ENCODE measurements at places on chromosomes 6 and 20. TPM values are rescaled to one million over a fixed set of nuclear protein-coding genes. Genes with fewer than 3 reads are reported as not detected.

Gene FITM2
- 6.2 TPM for total RNA-seq

Gene TOX2
- 3.3 TPM for total RNA-seq

Gene CLPSL2
- total RNA-seq: not detected

Gene SOBP
- 23.0 TPM for total RNA-seq

Gene KHDC1L
- total RNA-seq: not detected

Gene DPPA5
- not detected for total RNA-seq

Gene THBS2
- total RNA-seq: 1.3 TPM

Gene CLDN20
- total RNA-seq: not detected

Gene CNR1
- 8.4 TPM for total RNA-seq

Gene TSPO2
- not detected for total RNA-seq

DNA sequence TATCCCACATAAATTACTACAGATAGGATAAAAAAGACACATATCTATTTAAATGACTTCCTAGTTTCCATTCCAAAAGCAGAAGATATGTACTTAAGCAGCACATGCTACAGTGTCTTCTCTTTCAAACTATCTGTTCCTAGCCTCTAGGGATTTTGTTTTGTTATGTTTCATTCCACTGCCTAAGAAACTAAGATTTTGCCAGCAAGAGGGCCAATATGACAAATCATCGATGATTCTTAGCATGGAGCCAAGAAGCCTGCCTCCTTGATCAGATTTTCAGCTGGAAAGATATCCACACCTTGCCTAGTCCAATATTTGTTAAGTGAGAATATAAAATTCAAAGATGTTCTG lies 7.0 kb downstream of the SNX5 start:
- no peak overlapping the region for H3K27ac ChIP-seq
- H3K27me3 ChIP-seq: no peaks in the 10 kb centered on the region
- DNase-seq: no peak
- peaks cover 9% of the 10 kb centered on the region for H3K36me3 ChIP-seq
- peaks cover 77% of the 10 kb centered on the region for H3K4me1 ChIP-seq

DNA sequence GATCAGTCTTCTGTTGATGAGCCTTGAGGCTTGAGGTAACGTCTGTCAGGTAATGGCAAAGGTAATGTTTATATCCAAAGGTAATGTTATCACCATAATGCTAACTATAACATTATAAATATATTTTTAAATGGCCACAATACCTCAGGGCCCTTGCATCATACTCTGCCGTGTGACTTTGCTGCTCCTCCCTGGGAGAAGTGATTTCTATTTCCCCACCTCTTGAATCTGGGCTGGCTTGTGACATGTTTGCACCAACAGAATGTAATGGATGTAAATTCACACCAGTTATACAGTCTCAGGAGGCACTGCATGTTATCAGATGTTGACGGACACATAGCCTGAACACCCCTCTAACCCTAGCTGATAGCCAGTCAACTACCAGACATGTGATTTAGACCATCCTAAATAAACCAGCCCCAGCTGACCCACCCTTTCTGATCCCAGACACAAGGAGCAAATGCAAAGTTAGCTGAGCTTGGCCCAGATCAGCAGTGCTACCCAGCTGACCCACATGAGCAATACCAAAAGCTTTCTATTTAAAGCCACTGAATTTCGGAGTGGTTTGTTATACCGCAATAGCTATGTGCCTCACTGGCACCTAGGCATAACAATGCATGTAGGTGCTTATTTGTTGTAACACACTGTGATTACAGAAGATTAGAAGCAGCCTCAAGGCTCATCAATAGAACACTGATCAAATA lies 93.8 kb upstream of the SIRPA start:
- peaks cover 16% of the 10 kb centered on the region for H3K4me1 ChIP-seq
- peaks cover 23% of the 10 kb centered on the region for H3K27me3 ChIP-seq
- H3K4me3 ChIP-seq: peak overlapping the region; percentile 89
- no peak for DNase-seq
- H3K27ac ChIP-seq: no peak overlapping the region
- H3K36me3 ChIP-seq: no peaks in the 10 kb centered on the region

DNA sequence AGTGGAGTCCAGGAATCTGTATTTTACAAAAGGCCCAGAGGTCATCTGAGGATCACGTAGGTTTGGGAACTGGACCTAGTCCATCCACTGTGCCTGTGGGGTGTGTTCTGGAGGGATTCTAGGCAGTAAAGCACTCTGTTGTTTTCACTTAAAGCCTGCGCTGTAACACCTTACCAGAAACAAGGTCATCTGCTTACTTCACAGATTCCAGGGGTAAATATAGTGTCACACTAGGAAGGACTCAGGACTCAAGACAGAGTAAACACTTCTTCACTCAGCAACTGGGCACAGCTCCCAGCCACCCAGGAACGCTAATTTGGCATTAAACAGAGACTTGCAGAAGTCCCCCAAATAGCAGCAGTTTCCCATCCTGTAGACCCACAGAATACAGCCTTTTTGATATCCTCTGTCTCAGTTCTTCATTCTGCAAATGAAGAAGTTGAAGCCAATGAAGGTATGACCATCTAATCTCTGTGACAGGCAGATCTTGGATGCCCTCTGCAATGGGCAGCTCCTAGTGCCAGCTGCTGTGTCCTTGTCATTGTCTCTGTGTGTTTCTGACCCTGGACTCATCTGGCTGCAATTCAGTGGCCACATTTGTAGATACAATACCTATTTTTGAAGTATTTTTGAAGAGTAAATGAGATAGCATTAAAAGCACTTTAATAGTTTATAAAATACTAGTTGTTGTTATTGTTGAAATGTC lies 129.1 kb downstream of the SLC24A3 start:
- H3K4me3 ChIP-seq: no peak overlapping the region
- H3K27me3 ChIP-seq: peaks cover 22% of the 10 kb centered on the region
- no peak overlapping the region for H3K27ac ChIP-seq
- no peaks in the 10 kb centered on the region for H3K36me3 ChIP-seq
- H3K4me1 ChIP-seq: no peaks in the 10 kb centered on the region

GRCh38 chr6:149924206-149924932 lies 1.4 kb upstream of the RAET1G start:
- H3K4me1 ChIP-seq: peaks cover 17% of the 10 kb centered on the region
- peak overlapping the region; percentile 79 for H3K4me3 ChIP-seq
- H3K27me3 ChIP-seq: peaks cover 91% of the 10 kb centered on the region
- no peak overlapping the region for H3K27ac ChIP-seq

GRCh38 chr20:20890751-20891150 lies 178.3 kb upstream of the RALGAPA2 start:
- peaks cover 3% of the 10 kb centered on the region for H3K36me3 ChIP-seq
- H3K4me3 ChIP-seq: no peak overlapping the region
- H3K27me3 ChIP-seq: peaks cover 80% of the 10 kb centered on the region
- peaks cover 22% of the 10 kb centered on the region for H3K4me1 ChIP-seq
- DNase-seq: no peak

DNA sequence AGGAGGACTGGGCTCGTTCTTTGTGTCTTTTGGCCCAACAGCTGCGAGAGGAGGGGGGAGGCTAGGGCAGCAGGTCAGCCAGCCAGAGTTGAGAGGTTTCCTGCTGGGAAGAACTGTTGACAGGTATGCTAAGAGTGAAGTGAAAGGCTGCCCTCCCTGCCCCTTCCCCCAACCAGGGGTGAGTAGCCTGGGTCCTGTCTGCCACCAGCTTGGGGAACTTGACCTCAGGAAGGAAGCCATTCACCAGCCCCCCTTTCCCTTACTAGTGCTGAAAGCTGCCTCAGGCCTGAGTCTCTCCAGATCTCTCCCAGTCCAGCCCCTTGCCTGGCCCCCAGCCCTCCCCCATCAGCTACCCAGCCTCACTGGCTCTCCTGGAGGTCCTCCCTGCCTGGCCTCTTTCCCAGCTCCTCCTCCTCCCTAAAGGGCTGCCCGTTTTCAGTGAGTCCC lies 20.7 kb upstream of the ZNF76 start:
- peaks cover 30% of the 10 kb centered on the region for H3K36me3 ChIP-seq
- no peaks in the 10 kb centered on the region for H3K27me3 ChIP-seq
- no peak for DNase-seq
- no peak overlapping the region for H3K4me3 ChIP-seq

GRCh38 chr6:7905416-7905815 lies 5.2 kb downstream of the TXNDC5 start:
- DNase-seq: no peak
- peaks cover 17% of the 10 kb centered on the region for H3K4me1 ChIP-seq
- peaks cover 11% of the 10 kb centered on the region for H3K36me3 ChIP-seq
- no peak overlapping the region for H3K27ac ChIP-seq
- no peak overlapping the region for H3K4me3 ChIP-seq

DNA sequence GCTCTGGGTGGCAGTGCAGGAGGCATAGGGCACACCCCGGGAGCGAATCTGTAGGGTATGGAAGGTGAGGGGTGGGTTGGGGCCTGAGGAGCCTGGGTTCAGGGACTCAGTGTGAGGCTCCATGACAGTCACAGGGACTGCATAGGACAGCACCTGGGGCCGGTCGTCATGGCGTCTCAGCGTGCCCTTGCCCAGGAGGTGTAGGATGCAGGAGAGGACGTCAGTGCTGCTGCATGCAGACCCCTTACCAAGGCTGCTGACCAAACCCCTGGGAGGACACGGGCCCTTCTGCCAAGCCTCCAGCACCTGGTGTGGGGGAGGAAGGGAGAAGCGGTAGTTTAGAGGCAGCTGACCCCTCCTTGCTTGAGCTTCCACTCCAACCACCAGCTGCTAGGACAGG lies 15.9 kb downstream of the CUL7 start:
- no peaks in the 10 kb centered on the region for H3K27me3 ChIP-seq
- no peak overlapping the region for H3K27ac ChIP-seq
- H3K4me1 ChIP-seq: no peaks in the 10 kb centered on the region

DNA sequence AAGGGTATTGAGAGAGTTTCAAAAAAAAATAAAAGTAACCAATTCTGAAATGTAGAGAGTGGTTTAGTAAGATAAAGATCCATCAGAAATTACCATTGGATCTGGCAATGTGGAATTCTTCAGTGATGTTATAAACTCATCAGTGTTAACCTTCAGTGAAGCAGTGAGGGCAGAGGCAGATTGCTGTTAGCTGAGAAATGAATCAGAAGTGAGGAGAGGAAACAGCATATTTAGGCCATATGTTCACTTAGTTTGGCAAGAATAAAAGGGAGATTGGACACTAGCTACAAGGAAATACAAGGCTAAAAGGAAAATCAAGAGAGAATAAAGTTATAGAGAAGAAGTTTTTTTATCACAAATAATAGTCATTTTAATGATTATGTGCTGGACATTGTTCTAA lies 9.6 kb downstream of the KCNQ5 start:
- H3K4me1 ChIP-seq: no peaks in the 10 kb centered on the region
- no peak overlapping the region for H3K4me3 ChIP-seq
- DNase-seq: no peak
- H3K27me3 ChIP-seq: peaks cover 32% of the 10 kb centered on the region

DNA sequence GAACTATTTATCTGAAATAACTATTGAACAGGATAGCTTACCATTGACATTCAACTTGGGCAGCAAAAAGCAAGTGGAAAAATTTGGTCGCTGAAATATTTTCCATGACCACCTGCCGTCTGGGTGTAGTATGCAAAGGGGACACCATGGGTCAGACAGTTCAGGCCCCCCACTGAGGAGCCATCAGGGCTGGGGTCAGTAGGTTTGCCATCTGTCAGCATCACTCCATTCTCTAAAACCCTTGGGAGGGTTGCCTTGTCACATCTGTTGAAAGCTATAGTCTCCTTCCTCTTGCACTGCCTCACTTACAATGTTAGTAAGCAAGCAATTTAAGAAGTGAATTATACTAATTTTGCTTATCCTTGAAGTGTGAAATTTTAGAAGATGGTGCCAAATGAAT lies 44.9 kb downstream of the NRN1 start:
- no peaks in the 10 kb centered on the region for H3K27me3 ChIP-seq
- H3K4me3 ChIP-seq: no peak overlapping the region
- no peaks in the 10 kb centered on the region for H3K36me3 ChIP-seq
- H3K4me1 ChIP-seq: peaks cover 12% of the 10 kb centered on the region

DNA sequence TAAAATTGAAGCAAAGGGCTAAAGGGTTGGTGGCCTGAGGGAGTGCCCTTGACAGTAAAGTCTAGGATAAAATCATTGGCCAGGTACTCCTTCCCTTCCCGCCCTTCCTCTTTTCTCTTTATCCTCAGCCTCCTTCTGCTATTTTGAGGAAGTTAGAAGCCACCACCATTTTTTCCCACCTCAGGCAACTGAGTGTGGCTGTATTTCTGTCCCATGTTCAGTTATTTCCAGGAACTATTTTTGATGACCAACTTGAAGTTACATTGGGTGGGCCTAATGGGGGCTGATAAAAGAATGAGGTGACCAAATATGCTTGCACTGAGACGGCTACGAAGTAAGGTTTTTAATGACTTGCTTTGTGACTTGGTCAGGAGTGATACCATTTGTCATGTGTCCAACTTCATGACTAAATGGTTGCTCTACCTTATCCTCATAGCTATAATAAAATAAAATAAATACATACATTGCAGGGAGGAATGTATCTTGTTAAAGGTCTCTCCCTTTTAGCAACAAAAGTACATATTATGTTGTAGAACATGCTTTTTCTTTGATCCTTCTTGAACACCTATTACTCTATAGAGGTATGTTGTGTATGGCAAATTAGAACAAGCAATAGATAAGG lies 12.0 kb downstream of the PTPN1 start:
- no peaks in the 10 kb centered on the region for H3K36me3 ChIP-seq
- no peak overlapping the region for H3K27ac ChIP-seq
- no peak for DNase-seq
- H3K4me3 ChIP-seq: no peak overlapping the region

GRCh38 chr6:79377047-79377446 lies 142.6 kb upstream of the HMGN3 start:
- H3K27me3 ChIP-seq: no peaks in the 10 kb centered on the region
- no peaks in the 10 kb centered on the region for H3K36me3 ChIP-seq
- H3K4me3 ChIP-seq: no peak overlapping the region
- H3K4me1 ChIP-seq: peaks cover 10% of the 10 kb centered on the region
